ENCODE measurements at places on chromosomes 6 and 20. TPM values are rescaled to one million over a fixed set of nuclear protein-coding genes. Genes with fewer than 3 reads are reported as not detected.

Gene C6orf141
- total RNA-seq, result 0.91 TPM

DNA sequence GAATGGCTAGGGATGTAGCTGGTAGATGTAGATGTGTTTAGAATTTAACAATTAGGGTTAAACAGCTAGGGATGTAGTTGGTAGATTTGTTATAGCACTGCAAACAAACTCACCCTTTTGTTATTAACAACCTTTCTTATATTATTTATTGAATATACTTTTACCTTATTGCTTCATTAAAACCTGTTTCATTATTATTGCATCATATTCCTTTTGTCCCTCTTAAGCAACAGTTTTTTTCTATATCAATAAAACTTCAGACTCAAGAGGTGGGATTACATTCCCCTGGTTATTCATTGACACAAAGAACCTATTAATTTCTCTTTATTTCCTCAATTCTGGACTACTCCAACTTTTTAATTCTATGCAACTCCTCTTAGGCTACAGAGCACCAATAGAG is 661.2 kb downstream of the EYS start:
- no peak for DNase-seq

Gene TPD52L1
- total RNA-seq, result 5.6 TPM

Gene WFDC10B
- not detected for total RNA-seq

DNA sequence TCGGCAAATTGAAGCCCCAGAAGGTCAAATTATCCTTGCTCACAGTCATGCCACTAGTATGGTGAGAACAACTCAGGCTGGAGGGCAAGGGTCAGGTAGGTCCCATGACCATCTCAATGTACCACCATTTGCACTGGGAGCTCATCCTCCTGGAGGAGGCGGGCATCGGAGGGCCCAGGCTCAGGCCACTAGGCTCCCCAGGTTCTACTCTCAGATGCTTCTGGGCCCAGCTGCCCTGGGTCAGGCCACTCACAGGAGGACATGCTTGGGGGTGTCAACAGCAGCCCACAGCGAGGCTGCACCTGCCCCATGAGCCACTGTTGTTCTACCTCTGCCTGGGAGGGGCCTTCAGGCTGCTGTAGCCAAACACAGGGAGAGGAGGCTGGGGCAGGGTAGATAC is 39.1 kb downstream of the NFATC2 start:
- no peak for DNase-seq

DNA sequence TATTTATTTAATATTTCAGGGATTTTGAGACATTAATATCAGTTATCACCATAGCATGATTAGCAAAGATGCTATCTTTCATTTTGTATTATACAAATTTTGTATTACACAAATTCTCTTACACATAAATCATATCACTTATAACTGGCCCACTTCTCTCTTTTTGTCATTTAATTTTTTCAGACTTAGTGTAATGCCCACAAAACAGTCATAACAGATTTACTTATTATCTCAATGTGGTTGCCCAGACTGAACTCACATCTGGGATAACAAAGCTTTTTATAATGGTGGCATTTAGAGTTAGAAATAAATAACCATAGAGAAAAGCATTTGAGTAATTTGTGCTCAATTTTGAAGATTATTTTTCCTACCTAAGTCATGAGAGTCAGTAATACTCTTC is 148.3 kb downstream of the TFAP2B start:
- DNase-seq, result no peak

Gene SOBP
- 0.25 TPM for total RNA-seq

Measured in activated naive CD4-positive, alpha-beta T cell treated with anti-CD3 and anti-CD28 coated beads for 36 hours (primary cell).